ENCODE measurements at places on chromosomes 12 and 14.

- no peak for DNase-seq
These were observed 61.9 kb downstream of the CHGA start for GRCh38 chr14:92984896-92985295.

- no peak for DNase-seq
These were observed 264.7 kb downstream of the APAF1 start for GRCh38 chr12:98909746-98910145.

- DNase-seq, result no peak
These were observed 14.2 kb downstream of the SSH1 start for GRCh38 chr12:108843187-108843586.

GRCh38 chr14:89304972-89305703 is 111.9 kb downstream of the FOXN3 start:
- no peak for DNase-seq

- no peak for DNase-seq
These were observed 448.7 kb upstream of the FBXO33 start for GRCh38 chr14:39880965-39881364.

DNA sequence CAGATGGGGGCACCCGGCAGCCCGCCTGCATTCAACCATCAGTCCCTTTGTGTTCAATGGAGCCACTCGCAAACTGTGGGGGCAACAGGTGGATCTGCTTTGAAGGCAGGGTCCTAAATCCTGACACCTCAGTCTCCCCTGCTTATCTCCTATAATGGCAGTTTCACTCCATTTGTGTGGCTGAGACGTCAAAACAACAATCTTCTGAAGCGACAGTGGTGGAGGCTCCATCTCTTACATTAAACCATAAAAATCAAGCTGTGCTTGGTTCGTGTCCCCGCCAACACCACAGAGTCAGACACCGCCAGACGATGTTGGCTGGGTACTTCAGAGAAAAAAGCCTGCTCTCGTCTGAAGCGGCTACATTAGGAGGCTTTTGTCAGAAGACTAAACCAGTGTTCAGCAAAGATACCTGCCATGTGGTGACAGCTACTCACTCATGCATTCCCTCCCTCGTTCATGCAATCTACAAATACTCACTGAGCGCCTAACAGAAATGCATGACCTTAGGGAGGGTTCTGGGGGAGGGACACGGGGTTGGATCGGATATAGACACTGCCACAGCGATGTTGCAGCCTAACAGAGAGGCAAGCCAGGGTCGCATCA is 253.9 kb downstream of the FOXN3 start:
- DNase-seq, result no peak

- no peak for DNase-seq
These were observed 69.8 kb downstream of the LIN7A start for GRCh38 chr12:80867941-80868340.

- no peak for DNase-seq
These were observed 2.3 kb upstream of the GLIPR1 start for GRCh38 chr12:75478116-75478794.

DNA sequence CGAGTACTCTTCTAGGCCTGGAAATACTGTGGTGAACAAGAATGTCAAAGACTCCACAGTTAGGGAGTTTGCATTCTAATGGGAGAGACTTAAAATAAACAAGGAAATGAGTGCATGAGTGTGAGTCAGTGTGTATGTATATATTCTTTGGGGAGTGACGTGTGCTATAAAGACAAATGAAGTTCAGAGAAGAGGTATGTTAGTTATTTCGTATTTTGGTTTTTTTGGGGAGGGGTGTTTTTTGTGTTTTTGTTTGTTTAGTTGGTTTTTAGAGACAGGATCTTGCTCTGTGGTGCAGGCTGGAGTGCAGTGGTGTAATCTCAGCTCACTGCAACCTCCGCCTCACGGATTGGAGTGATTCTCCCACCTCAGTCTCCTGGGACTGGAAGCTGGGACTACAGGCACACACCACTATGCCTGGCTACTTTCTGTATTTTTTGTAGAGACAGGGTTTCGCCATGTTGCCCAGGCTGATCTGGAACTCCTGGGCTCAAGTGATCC is 74.3 kb downstream of the SRGAP1 start:
- DNase-seq, result no peak

- no peak for DNase-seq
These were observed 25.9 kb downstream of the ZBTB42 start for GRCh38 chr14:104826861-104827176.

DNA sequence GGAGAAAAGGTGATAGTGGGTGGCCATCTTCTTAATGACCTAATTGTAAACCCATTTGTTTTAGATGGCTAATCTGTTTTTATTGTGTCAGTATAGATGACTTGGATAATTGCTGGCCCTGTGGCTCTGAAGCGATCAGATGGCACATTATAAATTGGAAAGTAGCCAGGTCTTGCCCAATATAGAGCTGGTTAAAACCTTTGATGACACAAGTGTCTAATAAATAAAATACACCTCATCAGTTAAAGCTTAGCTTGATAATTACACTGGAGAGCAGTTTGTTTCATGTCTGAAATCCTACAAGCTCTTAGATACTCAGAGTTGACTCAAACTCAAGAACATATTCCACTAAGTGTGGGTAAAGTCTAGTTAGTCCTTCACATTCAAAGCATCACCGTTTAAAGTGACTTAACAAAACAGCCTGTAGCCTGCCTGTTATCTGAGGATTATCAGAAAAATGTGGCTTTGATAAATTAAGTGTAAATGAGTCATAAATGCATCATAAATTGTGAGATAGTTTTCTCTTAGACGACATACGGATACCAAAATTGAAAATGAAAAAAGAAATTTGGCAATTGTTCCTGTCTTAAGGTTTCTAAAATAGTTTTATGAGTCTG is 280.9 kb downstream of the LRIG3 start:
- no peak for DNase-seq

DNA sequence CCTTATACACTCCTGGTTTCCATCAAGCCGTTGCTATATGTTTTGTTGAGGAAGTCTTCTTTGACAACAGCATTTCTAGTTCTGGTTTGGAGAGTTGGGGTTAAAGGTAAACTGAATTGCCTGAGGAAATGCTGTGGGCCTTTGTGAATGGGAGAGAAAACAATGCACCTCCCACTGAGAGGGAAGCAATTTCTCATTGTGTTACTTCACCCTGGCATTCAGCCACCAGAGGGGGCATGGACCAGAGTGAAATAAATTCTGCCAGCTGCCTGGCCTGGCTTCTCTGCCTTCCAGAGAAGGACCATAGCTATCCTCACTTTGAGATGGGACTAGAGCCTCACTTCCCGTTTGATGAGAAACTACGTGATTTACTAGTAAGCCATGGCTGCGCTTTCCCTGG is 475.3 kb downstream of the EGLN3 start:
- no peak for DNase-seq

DNA sequence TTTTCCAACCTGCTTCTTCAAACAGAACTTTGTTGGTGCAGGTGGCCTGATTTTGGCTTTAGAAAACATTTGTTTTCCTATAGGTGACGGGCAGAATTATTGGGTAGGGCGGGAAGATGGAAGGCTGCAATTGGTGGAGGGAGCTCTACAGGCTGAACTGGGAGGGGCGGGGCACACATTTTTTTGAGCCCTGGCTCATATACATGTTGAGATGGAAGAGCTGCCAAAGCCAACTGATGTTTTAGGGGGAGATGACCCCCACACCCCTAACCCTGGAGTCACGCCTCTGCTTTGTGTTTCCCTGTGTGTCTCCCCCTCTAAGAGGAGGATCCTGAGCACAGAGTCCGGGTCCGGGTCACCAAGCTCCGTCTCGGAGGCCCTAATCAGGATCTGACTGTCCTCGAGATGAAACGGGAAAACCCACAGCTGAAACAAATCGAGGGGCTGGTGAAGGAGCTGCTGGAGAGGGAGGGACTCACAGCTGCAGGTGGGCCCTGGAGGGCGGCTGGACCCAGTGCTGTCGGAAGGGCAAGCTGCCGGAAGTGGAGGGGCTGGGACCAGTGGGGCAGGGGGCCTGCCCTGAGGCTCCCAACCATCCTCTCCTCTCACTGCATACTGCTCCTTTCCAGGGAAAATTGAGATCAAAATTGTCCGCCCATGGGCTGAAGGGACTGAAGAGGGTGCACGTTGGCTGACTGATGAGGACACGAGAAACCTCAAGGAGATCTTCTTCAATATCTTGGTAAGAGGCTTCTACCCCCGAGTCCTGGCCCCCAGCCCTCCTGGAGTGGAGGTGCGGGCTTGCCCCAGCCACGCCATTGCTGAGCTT is 18.6 kb downstream of the AGAP2 start:
- DNase-seq, result no peak

DNA sequence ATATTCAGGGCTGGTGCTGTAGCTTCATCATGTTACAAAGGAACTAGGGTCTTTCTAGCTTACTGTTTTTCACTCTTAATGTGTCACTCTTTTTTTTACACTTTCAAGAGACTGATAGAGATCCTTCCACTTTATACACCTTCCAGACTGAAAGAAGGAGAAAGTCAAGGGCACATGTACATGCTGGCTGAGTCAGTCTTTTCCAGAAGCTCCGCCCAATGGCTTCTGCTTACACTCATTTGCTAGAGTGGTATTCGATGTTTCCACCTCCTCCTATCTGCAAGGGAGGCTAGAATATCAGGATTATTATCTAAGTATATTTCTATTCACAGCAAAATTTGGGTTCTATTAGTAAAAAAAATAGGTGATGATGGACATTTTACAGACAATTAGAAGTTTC is 325.8 kb upstream of the OR4E1 start:
- no peak for DNase-seq

DNA sequence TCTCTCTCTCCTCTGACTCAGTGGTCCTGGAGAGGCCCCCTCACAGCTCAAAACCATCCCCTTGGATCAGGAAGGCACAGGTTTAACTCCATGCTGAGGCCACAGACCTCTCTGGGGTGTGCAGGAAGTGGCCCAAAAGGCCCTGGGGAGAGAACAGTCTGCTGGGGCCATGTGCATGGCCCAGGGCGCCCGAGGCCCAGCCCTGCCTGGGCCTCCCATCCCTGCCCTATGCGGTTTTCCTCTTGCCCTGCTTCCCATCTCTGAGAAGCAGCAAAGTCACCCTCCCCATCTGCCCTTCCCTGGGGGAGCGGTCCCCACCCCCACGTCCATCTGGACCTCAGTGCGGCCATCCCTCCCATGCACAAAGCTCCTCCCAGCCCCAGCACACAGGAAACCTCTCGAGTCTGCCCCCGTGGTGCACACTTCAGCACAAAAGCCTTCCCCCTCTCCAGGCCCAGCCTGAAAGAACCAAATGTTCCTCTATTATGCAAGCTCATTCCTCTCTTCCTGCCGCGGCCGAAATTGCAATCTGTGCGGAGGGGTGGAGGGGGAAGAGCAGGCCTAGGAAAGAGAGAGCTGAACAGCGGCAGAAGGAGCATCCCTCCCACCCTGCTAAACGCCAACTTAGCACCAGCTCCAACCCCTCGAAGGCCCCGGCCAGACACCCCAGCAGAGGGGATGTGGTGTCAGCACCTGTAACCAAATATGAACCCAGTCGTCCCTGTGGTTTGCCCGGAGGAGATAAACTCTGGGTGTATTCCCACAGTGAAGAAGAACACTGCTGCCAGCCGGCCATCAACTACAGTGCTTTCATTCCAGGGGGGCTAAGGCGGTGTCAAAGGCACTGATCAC is 108.5 kb downstream of the SCARB1 start:
- DNase-seq, result no peak

GRCh38 chr12:43723134-43723533 is 35.5 kb downstream of the PUS7L start:
- DNase-seq, result no peak

- no peak for DNase-seq
These were observed 97.7 kb downstream of the NTS start for GRCh38 chr12:85971800-85972199.

DNA sequence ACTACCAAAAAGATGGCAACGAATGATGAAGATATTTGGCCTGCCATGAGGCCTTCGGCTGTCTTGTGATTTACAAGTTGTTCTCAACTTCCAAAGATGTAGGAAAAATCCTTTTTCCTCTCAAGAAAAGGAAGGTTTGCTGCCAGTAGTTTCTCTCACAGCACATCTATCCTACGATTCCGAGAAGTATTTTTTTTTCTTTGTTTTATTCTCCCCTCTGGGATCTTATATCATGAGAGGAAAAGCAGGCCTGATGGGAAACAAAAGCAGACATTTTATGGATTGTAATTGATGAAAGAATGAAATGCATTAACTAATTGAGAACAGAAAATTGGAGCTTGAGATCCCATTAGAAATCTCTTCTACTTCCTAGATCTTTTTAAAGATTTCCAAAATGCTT is 1197.9 kb upstream of the SEL1L start:
- no peak for DNase-seq

DNA sequence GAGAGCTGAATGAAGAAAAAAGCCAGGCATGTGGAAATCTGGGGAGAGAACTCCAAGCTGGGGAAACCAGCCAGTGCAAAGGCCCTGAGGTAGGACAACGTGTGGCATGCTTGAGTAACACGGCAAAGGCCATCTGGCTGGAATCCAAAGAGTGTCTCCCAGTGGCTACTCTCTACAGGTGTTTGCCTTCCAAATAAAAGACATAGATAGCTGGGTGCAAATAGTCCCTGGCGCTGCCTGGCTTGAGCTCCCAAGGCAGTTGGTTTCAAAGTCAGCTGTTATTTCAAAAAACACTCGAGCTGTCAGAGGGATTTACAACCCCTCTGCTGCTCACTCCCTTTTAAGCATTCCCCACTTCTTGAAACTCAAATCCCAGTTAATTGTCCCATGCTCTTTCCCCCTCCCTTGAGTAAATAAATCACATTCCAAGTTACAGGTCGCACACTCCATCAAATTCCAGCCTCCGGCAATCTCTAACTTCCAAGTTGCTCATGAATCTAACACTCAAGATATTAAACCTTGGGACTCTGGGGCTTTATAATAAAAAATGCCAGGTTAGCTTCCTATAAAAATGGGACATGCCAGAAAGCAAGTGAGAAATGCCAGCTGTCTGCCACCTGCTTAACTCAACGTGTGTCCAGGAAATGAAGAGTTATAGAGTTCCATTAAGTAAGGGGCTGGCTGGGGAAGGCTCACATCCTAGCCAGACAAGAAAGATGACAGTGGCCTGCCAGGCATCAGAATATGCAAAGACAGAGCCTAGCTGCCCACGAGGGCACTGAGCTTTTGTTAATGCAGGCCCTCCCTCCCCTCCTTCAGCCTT is 133.6 kb upstream of the NOS1 start:
- no peak for DNase-seq

- DNase-seq, result no peak
These were observed 117.7 kb downstream of the SPTSSA start for GRCh38 chr14:34344318-34344717.

DNA sequence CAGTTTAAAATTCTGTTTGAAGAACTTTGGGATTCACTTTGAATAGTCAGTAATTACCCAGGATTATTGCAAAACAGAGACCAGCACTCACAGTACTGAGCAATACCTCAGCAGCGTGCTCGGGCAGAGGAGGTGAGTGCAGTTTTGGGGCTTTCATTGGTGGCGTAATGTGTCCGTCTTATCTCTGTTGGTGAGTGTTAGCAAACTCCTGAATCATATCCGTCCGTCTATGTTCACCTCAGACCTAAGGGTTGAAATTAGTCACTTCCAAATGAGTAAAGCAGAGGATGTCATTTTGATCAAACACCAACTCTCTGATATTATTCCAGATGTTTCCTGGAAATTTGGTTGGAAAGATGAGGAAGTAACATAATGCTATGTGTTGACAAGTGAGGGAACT is 82.8 kb downstream of the BORCS5 start:
- peak; percentile 61 for DNase-seq

GRCh38 chr12:75944097-75944904 is 87.3 kb downstream of the PHLDA1 start:
- peak; percentile 17 for DNase-seq

All from stimulated activated CD4-positive, alpha-beta T cell treated with anti-CD3 and anti-CD28 coated beads, Interleukin-15, amount 100 ng/mL, for 48 hours (primary cell).